Left lobe of liver (tissue), 2 donors: ENCODE measurements at places on chromosomes 13 and 19.
A peak's percentile ranks its signal among the peaks of the same experiment; 100 is the strongest.

GRCh38 chr19:21109116-21109515, 27.1 kb downstream of the ZNF714 start:
- no peak for DNase-seq

- no peak for DNase-seq
Observed at GRCh38 chr19:56660381-56661107, 11.0 kb downstream of the ZNF835 start.

- DNase-seq: no peak
Observed at GRCh38 chr13:74372511-74372910, 238.3 kb upstream of the KLF12 start.

DNA sequence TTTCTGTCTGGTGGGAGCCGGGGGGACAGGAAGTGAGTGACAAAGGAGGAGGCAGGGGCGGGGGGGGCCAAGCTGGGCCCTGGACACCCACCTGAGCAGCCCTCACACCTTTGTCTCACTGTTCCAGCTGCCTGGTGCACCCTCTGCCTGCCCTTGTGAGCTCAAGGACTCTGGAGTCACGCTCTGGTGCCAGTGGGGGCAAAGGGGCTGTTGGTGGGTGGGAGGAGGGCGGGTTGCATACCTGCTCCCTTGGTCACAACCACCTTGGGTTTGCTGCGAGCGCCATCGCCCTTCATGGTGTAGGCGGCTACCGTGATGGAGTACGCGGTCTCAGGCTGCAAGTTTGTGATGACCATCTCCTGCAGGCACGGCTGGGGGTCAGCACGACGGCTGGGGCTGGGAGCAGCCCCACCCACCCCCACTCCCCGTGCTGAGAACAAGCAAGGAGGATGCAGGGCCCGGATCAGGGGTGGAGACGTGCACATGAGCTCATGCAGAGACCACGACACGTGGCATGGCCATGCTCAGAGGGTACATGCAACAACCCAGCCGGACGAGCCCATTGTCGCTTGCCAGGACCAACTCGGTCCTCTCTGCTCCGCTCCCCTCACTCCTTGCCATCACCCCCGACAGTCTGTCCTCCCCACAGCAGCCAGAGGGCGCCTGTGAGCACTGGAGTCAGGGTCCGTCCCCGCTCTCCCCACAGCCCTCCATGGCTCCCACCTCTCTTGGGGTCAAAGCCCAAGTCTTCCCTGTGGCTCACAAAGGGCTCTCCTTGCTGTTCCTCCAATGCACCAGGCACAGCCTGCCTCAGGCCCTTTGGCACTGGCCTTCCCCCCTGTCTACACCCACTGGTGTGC, 114.9 kb downstream of the PTPRS start:
- DNase-seq: no peak

GRCh38 chr19:31312009-31312676, 37.1 kb downstream of the TSHZ3 start:
- no peak for DNase-seq

DNA sequence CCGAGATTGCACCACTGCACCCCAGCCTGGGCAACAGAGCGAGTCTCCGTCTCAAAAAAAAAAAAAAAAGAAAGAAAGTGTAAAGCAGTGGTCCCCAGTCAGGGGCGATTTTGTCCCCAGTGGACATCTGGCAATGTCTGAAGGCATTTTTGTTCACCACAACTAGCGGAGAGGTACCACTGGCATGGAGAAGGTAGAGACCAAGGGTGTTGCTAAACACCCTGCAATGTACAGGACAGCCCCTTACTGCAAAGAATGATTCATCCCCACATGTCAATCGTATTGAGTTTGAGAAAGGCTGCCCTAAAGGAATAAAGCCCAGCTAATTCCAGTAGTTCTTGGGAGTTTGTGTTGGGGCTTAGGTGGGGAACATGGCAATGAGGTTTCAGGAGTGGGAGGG, 38.7 kb downstream of the CYP4F2 start:
- DNase-seq: no peak

DNA sequence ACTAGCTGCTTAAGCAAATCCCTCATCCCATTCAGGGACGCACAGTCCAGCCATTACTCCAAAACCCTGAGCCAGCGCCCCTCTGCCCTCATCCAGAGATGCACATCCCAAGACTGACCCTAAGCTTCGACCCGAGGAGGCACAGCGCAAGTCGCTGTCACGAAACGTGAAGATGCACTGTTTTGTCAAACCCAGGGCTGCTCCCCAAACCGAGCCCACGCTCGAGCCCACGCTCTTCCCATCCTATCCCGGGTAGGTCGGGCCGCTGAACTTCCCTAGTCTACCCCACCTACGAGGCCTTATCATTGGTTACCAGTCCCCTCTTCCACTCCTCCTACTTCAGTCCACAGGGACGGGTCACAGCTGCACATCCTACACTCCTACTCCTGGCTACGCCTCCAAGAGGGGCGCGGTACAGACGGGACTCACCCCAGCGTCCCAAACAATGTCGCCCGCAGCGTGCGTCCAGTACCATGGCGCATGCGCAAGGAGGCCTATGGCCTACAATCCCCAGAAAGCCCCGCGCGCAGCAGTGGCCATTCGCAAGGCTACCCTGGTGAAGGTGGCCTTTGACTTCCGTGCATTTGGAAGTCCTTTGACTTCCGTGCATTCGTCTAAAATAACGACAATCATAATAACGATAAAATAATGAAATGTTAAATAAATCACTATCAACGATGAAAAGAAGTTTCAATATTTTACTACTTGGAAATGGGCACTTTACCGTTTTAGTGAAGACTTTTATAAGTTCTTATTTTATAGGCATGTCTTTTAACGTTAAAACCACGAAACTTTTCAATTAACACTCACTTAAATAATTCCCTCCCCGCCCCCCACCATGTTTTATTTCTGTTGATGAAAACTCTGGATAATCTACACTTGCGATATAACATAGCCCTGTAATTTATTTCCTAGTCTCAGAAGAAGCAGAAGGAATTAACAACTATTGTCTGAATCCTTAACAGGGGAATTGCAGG, at the start of gene ZNF285:
ZNF285 (minus strand) TSS at position 470 of the 977 bp plus-strand sequence. CDS start 4,395 bp downstream, outside the sequence.
- peak; percentile 90 for DNase-seq

GRCh38 chr13:30159446-30159839, 147.9 kb downstream of the KATNAL1 start:
- DNase-seq: no peak

DNA sequence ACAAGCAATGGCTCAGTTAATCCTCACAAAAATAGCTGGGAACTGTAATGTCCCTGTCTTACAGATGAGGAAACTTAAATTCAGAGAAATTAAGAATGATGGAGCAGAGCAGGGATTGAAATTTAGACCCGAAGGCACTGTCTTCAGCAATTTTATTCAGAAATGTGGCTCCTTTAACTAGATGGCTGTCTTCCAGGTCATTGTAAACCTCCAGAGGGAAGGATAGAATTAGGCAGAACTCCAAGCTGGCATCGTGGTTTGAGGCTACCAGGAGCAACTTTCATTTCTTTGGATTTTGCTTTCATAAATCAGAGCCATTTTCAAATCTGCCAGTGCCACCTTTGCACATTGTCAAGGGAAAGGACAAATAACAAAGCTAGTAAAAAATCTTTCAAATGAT, 339.0 kb downstream of the DCT start:
- DNase-seq: no peak

DNA sequence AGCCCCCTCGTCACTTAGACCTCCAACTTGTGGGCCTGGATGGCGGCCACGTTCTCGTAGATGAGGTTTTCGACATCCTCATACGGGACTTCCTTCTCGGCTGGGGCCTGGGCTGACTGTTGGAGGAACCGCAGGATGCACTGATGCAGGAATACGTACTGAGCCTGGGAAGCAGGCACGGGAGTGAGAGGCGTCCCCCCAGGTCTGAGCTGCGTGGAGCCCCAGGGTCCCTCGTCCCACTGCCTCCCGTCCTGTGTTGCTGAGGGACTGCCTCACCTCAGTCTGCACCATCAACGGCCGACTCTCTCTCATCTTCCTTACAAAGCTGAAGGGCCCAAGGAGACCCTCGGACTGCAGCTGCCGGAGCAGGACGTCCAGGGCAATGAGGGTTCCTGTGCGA, 1.7 kb upstream of the SYT5 start:
- no peak for DNase-seq

- no peak for DNase-seq
Observed at GRCh38 chr13:114263578-114263977, 17.8 kb upstream of the UPF3A start.

DNA sequence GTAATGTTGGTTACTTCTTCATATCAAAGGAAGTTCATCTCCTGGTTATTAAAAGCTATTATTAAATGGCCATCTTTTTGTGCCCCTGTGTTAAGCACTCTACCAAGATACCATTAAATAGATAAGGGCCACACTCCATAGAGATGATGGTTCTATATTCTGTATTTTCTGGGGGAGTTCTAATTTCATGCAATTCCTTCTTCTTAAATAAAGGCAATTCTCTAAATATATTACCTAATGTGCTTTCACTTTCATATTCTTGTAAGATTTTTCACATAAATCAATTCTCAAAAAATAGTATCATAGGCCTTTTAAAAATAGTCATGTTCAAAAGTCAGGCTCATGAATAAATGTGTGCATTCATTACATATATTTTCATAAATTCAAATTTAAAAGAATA, 47.0 kb upstream of the USPL1 start:
- DNase-seq: no peak

GRCh38 chr13:32733690-32734089, 147.4 kb downstream of the PDS5B start:
- DNase-seq: no peak

- DNase-seq: no peak
Observed at GRCh38 chr13:27793507-27794367, 1.5 kb downstream of the GSX1 start.

- no peak for DNase-seq
Observed at GRCh38 chr19:56769650-56770049, 70.9 kb downstream of the PEG3 start.

DNA sequence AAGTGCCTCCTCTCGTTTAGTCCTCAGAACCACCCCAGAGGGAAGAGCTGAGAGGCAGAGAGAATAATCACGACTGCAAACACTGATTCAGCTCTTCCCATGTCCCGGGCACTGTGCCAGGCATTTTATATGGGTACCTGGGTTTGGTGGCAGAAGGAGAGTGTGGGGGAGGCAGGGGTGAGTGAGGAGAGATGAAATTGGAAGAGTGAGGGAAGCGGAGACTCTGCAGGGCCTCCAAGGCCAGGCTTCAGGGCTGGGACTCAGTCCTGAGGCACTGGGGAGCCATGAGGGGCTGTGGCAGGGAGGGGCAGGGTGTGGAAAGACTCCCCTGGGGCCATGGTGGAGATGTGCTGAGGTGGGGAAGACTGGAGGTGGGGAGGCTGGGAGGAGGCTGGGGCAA, 8.7 kb downstream of the SYNGR4 start:
- no peak for DNase-seq

DNA sequence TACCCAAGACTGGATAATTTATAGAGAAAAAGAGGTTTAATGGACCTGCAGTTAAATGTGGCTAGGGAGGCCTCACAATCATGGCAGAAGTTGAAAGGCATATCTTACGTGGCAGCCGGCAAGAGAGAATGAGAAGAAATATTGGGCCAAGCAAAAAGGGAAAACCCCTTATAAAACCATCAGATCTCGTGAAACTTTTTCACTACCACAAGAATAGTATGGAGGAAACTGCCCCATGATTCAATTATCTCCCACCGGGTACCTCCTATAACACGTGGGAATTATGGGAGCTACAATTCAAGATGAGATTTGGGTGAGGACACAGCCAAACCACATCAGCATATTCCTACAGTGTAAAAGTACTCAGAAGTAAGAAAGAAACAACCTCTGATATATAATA, 4.7 kb upstream of the KBTBD7 start:
- no peak for DNase-seq

- peak; percentile 78 for DNase-seq
Observed at GRCh38 chr19:33771384-33772101, 25.1 kb upstream of the KCTD15 start.

DNA sequence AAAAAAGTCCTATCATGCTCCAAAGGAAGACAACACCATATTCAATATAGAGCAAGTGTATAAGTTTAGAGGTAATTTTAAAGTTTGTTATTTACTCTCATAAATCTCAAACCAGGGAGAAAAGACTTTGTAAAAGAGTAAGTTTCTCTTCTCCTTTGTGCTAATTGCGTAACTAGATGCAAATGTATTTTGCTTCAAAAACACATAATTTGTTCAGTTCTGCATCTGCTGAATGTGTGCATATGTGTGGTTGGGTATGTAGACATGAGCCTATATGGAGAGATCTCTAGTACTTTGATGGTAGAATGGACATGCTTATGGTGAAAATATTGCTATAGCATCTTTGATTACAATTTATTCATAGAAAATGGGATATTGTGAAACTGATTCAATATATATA, 17.8 kb upstream of the MIR17HG start:
- no peak for DNase-seq

- no peak for DNase-seq
Observed at GRCh38 chr13:77492982-77493381, 42.5 kb upstream of the SCEL start.

DNA sequence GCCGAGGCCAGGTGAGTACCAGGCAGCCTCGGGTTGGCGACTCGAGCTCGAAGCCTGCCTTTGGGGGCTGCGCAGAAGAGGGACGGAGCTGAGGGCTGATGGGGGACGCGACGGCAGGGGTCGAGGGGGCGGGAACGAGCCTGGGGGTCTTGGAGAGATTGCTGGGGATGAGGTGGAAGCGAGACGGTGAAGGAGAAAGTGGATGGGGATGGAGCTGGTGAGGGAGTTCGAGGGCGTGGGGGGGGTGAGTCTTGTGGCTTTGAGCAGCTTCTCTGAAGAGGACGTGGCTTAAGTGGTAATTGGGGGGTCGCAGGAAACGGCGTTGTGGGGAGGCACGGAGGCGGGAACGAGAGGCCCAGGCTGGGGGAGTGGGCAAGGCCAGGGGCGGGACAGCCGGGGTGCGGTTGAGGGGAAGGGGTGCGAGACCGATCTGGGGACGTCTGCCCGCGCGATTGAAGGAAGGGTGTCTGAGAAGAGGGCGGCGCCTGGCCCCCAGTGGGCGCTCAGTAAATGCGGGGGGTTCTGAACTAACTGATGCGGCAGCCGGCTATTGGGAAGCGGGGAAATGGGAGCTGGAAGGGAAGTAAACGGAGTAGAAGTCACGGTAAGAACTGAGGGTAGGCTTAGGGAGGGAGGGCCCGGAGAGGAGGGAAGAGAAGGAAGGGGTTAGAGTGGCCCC, 426 bp downstream of the MYO9B start:
- DNase-seq: no peak

DNA sequence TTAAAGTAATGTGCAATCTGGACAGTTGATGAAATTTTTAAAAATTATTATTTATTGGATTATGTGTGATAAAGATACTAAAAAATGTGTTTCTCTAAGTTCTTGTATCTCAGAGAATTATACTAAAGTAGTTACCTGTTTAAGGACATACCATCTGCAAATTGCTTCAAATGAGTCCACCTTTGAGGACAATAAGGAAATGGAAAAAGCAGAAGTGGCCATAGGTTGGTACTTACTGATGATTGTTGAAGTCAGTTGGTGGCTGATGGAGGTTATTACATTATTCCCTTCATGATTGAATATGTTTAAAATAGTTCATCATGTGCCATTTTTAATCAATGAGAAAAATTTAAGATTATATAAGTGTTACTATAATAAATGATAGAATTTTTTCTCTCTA, 367.0 kb downstream of the MYO16 start:
- DNase-seq: no peak

GRCh38 chr19:1487576-1488281, 2.4 kb downstream of the PCSK4 start:
- DNase-seq: no peak
